ENCODE measurements at places on chromosomes 2 and 18.

GRCh38 chr2:150643114-150643725 lies 155.8 kb upstream of the RND3 start:
- no peak for DNase-seq

DNA sequence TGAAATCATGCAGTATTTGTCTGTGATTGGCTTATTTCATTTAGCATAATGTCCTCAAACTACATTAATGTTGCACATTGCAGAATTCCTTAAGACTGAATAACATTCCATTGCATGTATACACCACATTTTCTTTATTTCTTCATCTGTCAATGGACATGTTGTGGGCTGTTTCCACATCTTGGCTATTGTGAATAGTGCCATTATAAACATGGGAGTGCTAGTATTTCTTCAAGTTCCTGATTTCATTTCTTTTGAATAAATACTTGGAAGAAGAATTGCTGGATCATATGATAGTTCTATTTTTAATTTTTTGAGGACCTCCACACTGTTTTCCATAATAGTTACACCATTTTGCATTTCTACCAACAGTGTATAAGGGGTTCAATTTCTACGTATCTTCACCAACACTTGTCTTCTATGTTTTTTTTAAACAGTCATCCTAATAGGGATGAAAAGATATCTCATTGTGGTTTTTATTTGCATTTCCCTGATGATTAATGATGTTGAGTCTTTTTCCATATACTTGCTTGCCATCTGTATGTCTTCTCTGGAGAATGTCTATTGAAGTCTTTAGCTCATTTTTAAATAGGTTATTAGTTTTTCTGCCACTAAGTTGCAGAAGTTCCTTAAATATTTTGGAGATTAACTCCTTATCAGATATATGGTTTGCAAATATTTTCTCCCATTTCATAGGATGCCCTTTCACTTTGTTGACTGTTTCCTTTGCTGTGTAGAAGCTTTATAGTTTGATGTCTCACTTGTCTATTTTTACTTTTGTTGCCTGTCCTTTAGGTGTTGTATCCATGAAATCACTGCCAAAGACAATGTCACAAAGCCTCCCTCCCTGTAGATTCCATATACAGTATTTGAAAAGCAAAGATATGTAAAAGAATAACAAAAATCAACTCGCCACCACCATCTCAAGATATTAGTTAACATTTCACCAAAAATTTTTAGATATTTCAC lies 14.6 kb downstream of the FBXO11 start:
- no peak for DNase-seq

GRCh38 chr2:15177103-15177502 lies 384.0 kb downstream of the NBAS start:
- DNase-seq: no peak

DNA sequence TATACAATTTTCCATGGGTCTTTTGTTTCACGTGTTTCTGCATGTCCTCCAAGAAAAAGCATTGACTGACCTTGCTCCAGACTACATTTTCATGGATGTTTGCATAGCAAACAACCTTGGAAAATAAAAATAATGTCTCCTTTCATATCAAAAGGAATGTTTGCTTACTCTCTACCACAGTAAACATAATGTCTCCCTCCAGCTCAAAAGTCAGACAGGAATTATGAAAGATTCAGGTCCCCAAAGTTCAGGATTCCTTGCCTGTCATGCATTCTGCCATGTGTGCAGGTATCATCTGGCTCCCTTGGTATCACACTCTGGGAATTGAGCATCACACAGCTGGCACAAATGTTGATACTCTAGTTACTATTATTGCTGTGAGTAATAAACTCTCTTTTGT lies 103.1 kb upstream of the ZC3H15 start:
- DNase-seq: no peak

DNA sequence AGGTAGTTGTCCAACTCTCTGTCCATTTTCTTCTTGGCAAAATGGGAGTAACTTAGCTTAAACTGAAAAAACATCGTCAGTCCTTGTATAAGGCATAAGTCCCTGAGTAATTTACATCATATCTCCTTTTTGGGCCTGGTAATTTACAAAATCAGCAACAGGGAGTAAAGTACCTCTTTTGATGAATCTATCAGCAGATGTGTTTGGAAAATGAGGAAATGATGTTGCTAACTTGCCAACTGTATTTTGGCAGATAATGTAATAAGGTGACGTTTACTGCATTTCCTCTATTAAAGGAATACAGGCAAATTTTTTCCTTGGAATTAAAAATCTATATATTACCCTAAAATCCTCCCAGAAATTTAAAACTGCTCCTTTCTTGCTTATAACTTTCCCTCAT lies 29.2 kb downstream of the ANKRD44 start:
- no peak for DNase-seq

GRCh38 chr2:54388076-54388475 lies 68.1 kb upstream of the SPTBN1 start:
- DNase-seq: no peak

- DNase-seq: peak; percentile 31
Measured at GRCh38 chr2:43300781-43301583, 74.6 kb upstream of the ZFP36L2 start.

DNA sequence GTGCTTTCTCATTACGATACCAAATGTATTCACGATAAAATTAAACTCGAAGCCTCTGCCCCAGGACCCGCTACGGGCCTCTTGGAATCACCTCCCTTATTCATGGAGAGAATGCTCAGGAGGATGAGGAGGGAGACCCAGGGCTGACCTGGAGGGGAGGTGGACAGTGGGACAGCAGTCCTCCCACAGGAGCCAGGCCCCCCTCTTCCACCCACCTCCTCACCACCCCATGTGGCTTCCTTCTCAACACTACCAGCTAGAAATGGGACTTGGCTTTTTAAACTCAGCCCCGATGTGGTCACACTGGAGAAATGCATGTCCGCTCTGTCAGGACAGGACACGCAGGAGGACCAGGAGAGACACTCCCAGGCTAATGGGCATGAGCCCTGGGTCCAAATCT lies 147.9 kb upstream of the ID2 start:
- no peak for DNase-seq

- DNase-seq: no peak
Measured at GRCh38 chr2:4346628-4347027, 643.3 kb downstream of the DCDC2C start.

DNA sequence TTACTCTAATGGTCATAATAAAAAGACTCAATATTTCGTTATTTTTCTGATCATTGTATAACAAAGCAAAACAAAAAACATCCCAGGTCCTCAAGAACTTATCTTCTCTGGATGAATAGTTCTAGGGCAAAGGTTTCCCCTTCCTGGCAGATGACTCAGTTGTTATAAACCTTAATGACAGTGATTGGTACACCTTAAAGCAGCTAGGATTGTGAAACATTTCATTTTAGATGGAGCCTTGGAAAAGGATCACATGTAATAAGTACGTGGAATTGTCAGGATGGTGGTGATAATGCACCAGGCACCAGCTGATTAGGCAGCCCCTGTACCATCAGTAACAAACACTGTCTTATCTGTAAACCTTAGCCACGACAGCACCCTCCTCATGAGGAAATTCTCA lies 47.2 kb downstream of the MEP1B start:
- no peak for DNase-seq

DNA sequence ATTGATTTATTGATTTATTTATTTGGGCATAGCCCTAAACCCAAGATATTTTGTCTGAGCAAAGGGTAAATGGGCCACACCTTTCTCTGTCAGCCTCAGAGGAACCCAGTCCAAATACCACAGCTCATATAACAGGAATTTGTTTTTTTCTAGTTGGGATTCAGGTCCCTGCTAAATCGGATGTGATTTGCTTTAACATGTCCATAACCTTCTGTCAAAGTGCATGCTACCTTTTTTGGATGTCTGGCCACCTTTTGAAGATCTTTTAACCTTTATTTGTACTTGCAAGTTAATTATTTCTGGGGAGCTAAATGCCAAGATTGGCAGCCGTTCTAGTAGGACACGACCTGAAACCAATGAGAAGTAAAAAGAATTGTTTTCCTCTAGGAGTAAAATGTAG lies 303.2 kb upstream of the UBE2E3 start:
- no peak for DNase-seq

GRCh38 chr2:173076581-173077345 lies 1.1 kb downstream of the MAP3K20 start:
- no peak for DNase-seq

DNA sequence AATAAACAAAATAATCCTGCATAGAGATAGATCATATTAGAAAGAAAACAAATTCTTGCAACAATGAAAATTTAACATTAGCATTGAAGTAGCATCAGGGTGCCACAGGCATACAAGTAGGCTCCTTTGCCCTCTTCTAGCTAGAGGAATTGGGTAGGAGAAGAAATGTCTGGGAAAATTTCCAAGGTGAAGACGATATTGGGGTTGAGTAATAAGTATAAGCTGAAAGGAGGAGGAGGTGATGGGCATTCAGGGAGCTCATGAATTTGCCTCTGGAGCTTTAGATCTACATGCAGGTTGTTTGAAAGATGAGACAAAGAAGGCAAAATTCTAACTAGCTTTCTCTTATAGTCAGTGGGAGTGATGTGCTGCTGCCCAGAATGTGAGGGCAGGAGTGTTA lies 504.9 kb downstream of the CCDC85A start:
- no peak for DNase-seq

GRCh38 chr2:233380132-233380895 lies 26.0 kb downstream of the DGKD start:
- no peak for DNase-seq

DNA sequence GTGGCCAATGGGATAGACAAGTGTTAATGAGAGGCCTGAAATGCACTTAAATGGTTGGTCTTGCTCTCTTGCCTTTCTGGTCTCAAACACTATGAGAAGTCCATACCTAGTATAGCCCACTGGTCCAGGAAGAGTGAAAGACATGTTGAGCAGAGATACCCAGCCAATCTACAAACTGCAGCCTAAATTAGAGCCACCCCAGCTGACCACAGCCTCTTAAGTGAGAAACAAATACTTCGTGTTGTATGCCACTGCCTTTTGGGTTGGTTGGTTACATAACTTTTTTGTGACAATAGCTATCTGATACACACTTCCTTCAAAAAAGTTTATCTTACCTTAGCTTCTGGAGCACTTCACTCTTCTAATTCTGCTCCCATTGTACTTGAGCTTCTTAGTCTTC lies 8.8 kb upstream of the EXOC6B start:
- no peak for DNase-seq

DNA sequence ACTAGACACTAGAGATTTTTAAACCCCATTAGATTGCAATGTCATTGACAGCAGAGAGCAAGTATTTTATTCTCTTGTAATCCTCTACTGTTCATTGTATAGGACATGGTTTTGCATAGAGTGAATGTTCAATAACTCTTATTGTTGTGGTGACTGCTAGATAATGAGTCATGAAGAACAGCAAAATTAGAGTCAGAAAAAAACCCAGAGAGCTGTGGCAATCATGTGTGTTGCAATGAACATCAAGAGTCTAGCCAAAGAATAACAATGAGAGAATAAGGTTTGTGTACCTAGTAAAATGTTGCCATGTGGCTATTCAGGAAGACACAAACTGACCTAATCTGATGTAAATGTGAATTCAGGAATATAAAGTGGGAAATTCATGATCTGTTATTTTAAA lies 684.0 kb downstream of the DSC3 start:
- no peak for DNase-seq

Measured in SHP77 (cell line).